ENCODE measurements at places on chromosomes 7 and 10.

GRCh38 chr10:112917681-112918080 lies 32.4 kb upstream of the TCF7L2 start:
- DNase-seq = no peak

- no peak for DNase-seq
Observed at GRCh38 chr10:71804077-71804476, 30.8 kb upstream of the VSIR start.

DNA sequence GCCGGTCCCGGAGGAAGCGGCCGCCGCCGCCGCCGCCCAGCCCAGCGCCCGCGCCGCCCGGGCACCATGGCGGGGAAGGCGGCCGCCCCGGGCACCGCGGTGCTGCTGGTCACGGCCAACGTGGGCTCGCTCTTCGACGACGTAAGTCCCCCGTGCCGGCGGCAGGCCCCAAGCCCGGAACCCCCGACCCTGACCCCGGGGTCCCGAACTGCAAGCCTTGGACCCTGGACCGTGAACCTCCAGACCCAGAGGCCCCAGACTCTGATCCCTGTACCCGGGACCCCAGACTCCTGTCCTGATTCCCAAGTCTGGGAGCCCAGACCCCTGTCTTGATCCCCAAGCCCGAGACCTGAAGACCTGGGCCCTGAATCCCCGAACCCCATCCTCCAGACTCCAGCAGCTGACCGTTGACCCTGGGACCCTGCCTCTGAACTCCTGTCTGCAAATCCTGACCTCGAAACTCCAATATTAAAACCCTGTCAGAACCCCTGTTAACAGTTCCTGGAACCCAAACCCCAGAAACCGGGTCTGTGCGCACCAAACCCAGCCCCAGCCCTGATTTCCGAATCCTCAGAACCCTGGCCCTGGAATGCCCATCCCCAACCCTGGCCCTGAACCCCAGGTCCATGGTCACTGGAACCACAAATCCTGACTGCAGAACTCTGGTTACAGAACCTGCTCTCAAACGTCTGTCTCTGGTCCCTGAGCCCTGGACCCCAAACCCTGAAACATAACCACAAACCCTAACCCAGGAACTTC lies 623 bp downstream of the INPP5A start:
- DNase-seq = no peak

GRCh38 chr10:3691482-3691881 lies 93.5 kb downstream of the KLF6 start:
- no peak for DNase-seq

DNA sequence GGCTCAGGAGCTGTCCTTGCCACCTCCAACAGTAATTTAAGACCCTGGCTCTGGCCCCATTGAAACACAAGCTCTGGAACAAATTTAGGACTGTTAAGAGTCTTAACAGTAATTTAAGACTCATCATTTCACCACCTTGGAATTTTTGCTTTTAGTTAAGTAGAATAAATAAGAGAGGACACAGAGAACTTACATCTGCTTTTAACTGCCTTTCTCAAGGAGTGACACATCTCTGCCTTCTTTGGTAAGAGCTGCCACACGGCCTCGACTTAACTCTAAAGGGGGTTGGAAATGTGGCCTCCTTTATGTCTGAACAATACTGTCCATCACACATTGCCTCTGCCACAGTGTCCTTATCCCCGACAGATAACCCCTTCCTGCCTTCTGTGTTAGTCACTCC lies 77.9 kb downstream of the HERPUD2 start:
- DNase-seq = no peak

GRCh38 chr7:101453617-101454016 lies 90.9 kb downstream of the COL26A1 start:
- peak; percentile 1 for DNase-seq

- no peak for DNase-seq
Observed at GRCh38 chr7:135661311-135662122, 797 bp upstream of the STMP1 start.

- DNase-seq = no peak
Observed at GRCh38 chr10:88313878-88314277, 269.2 kb downstream of the RNLS start.
